Activated CD4-positive, alpha-beta T cell treated with anti-CD3 and anti-CD28 coated beads for 24 hours (primary cell): ENCODE measurements at places on chromosomes 1 and 21.

- DNase-seq: no peak
Measured at GRCh38 chr1:34906756-34907155, 22.7 kb downstream of the DLGAP3 start.

GRCh38 chr1:201396861-201397464 lies 2.2 kb downstream of the LAD1 start:
- no peak for DNase-seq

- no peak for DNase-seq
Measured at GRCh38 chr21:41711416-41712007, 55.3 kb downstream of the RIPK4 start.

DNA sequence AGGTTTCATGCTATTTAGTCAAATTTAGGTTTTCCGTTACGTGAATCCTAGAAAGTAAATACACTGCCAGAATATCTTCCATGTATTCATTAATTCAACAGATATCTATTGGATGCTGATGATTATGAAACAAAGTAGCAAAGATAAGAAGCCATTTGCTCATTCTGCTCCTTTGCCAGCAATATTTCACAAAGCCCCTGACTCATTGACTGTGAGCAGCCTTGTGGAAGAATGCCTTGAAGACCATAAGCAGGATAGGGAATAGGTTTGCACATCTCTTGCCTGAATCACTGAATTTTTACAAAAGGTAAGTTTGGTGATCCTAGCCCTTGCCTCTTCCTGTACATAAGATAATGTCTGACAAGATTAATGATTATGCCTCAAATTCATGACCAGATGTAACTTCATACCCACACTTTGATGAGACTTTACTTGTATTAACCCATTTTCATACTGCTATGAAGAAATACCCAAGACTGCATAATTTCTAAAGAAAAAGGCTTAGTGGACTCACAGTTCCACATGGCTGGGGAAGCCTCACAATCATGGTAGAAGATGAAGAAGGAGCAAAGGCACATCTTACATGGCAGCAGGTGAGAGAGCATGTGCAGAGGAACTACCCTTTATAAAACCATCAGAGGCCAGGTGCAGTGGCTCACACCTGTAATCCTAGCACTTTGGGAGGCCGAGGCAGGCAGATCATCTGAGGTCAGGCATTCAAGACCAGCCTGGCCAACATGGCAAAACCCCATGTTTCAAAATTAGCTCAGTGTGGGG lies 1.6 kb upstream of the PIGK start:
- DNase-seq: no peak

DNA sequence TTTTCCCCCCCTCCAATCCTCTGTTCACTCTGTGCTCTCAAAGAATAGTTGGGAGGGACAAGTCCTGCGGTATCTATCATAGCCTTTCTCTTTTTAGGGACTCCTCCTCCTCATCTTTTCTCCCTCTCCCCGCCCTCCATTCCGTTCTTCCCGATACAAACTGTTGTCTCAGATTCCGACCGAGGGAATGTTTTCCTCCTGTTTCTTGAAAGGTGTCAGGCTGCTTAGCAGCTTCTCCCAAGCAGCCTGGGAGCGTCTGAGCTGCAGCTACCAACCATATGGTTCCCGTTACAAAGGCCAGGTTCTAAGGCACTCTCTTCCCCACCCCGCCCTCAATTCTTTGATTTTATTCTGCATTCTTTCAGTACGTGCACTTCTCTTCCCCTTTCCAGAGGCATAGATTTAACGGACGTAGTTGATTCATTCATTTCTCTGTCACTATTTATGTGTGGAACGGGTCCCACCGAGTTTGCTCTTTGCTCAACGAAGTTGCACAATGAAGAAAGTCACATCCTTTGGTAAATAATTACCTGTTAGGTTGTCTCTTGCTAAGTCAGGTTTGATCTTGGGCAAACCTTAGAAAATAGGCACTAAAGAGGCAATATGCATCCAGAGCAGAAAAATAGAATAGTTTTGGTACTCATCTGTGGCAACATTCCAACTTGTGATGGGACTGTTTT lies 2.8 kb downstream of the ADGRL2 start:
- no peak for DNase-seq

- DNase-seq: no peak
Measured at GRCh38 chr1:13642306-13643004, 57.5 kb upstream of the PRDM2 start.

- no peak for DNase-seq
Measured at GRCh38 chr1:41674522-41674921, 190.0 kb upstream of the EDN2 start.

GRCh38 chr1:10672343-10673050 lies 123.9 kb downstream of the CASZ1 start:
- DNase-seq: no peak

- no peak for DNase-seq
Measured at GRCh38 chr21:45901061-45901690, 80.4 kb upstream of the COL6A1 start.

GRCh38 chr1:168767894-168768584 lies 39.0 kb upstream of the DPT start:
- DNase-seq: no peak

DNA sequence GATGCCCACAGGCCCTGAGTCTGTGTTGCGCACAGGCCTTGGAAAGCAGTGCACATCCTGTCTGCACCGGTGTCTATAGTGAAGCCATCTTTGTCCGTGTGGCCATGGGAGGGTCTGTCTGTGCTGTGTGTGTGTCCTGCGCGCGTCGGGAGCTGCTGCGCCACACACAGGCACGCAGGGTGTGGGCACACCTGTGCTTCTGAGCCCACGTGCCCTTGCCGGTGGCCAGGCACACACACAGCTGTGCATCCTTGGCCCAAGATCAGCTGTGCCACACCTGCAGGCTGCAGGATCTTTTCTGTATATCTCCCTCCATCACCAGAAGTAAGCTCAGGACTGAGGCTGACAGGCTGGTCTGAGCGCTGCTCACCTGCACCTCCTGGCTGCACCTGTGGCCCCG lies 3.2 kb upstream of the SAMD11 start:
- DNase-seq: no peak

DNA sequence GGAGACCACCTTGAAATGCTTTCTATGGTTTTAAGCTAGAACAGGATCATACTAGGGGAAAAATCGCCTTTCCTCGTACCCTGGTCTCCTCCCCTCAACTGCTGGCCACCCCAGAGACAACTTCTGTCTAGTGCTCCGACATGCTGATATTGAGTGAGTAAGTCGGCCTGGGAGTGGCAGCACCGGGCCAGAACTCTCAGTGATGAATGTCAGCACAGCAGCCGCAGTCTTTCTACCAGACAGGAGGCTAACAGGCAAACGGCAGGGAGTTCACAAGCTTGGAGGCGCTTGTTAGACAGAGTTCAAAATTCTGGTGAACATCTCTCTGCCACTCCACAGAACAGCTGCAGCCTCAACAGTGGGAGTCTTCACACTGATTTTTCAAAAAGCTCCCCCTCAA lies 716.9 kb downstream of the ADGRL2 start:
- DNase-seq: no peak

DNA sequence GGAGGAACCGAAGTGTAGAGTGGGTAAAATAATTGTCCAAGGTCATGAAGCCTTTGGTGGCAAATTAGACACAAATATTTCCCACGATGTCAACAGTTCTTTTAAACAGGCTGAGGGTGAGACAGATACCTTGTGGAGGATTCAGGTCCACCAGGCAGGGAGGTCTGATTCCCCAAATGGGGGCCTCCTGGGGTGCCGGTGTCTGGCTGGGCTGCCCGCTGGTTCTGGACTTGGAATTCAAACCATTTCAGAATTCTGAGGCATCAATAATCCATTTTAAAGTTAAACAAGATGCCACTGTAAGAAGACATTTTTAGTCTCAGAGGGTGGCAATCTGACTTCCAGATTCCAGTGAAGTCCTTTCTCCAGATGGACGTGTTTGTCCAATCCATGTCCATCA lies 15.5 kb downstream of the KCNA10 start:
- no peak for DNase-seq

GRCh38 chr1:155022136-155022926 lies 11.2 kb downstream of the DCST2 start:
- no peak for DNase-seq

DNA sequence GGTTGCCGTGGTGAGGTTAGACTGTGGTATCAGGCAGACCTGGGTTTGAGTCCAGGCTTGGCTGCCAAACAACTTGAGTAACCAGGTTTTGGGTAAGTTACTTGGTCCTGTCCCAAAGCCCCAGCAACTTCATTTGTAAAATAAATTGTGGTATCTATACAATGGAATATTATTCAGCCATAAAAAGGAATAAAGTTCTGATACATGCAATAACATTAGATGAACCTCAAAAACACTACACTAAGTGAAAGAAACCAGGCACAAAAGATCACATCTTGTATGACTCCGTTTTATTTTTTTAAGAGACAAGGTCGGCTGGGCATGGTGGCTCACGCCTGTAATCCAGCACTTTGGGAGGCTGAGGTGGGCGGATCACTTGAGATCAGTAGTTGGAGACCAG lies 16.4 kb upstream of the MIXL1 start:
- no peak for DNase-seq

DNA sequence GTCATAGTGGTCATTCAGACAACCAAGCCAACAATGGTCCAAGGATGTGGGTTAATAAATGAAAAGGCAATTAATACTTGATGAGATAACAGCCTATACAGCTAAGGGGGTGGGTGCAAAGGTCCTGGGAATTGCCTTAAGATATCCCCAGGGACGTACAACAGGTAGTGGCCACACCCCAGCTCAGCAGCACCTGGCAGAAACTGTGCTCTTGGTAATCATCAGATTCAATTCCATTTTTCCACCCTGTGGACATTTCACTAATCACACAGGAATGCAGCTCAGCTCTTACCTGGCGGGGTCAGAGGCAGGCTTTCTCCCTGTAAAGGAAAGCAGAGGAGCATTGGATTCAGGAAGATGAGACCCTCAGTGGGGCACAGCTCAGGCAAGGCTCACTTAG lies 32.9 kb downstream of the FCRL5 start:
- no peak for DNase-seq

DNA sequence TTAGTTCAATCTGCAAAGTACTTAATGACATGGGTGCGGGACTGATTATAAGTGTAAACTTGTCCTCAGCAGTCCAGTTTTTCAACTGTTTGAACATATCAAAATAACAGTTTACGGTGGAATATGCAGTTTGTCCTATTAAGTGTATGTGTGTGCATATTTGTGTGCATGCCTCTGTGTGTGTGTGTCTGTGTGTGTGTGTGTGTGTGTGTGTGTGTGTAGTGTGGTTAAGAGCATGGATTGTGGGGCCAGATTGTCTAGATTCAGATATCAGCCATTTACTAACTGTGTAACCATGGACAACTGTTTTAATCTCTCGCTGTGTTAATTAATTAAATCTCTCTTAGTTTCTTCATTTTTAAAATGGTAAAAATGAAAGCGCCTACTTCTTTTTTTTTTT lies 39.0 kb downstream of the NEXN start:
- DNase-seq: no peak

GRCh38 chr1:193634876-193635275 lies 448.5 kb upstream of the B3GALT2 start:
- DNase-seq: no peak

DNA sequence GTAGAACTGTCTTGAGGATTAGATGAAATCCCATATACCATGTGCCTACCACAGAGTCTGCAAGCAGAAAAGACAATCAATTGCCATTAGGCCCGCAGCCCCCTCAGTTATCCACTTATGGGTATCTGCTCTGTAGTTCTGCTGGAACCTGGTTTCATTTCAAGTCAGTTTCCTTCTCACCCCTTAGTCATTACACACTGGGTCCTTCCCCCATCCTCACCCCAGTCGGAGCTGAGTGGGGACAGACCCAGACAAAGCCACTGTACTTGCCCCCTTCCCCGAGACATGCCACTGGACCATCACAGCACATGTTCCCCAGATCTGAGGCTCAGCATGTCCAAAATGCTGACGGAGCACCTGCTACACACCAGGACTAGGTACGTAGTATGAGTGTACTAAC lies 21.2 kb downstream of the PGLYRP3 start:
- DNase-seq: no peak

DNA sequence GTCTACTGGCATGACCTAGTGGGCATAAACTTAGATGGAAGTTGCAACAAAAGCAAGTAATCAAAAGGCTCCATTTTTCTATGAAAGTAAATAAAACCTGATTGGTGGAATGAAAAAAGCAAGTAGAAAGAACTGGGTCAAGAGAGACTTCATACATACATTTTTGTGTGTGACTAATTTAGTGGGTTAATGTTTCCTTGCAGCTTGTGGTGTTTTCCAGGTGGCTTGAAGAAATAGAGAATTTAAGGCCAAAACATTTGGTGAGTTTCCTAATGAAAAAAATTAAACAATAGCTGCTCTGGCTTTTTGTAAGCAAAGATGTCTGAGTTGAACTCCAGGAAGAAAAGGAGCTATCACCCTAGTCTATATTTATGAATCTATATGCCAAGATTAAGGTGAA lies 71.0 kb downstream of the ZC3H11B start:
- DNase-seq: no peak

- no peak for DNase-seq
Measured at GRCh38 chr1:85203573-85204171, 2.9 kb upstream of the SYDE2 start.

DNA sequence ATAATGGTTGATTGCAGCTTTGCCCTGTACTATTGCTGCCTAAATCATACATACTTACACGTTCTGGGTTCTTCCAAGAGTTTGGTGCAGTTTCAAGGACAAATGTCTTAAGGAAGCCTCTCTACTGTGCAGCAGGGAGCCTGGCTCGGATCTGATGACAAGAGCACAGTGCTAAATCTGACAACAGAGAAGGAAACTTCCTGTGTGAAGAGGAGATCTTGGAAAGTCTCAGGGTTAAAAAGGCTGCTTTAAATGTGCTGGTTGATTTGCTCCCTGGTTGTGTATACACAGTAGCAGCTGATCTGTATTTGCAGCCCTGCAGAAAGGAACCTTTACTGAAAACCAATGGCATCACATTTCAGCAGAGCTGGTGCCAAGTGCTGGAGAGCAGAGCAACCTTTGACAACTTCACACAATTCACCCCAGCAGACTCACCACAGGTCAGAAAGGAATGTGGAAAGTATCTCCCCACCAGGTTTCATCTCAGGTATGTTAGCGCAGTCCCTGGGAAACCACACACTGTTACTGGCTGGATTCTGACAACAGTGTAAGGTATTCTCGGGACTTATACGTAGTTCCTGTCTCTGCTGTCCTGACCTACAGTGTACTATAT lies 355.0 kb upstream of the ESRRG start:
- DNase-seq: no peak

GRCh38 chr1:200872446-200873115 lies at the start of gene GPR25:
Gene GPR25 (plus strand): TSS chr1:200872981. CDS start chr1:200873038, 57 bp downstream.
- no peak for DNase-seq

- no peak for DNase-seq
Measured at GRCh38 chr21:36236052-36236730, 79.6 kb downstream of the DOP1B start.

GRCh38 chr1:243595527-243596210 lies 254.4 kb downstream of the AKT3 start:
- no peak for DNase-seq

- DNase-seq: no peak
Measured at GRCh38 chr21:37811711-37812110, 104.5 kb downstream of the KCNJ6 start.
